HFFc6 (cell line): ENCODE measurements at places on chromosomes 6 and 20. TPM values are rescaled to one million over a fixed set of nuclear protein-coding genes. Genes with fewer than 3 reads are reported as not detected.

- H3K27ac ChIP-seq = no peak overlapping the region; the same call in 1 of the 2 replicates
- H3K4me3 ChIP-seq = no peak overlapping the region
- peak; percentile 18 for DNase-seq
- H3K36me3 ChIP-seq = peaks cover 4% of the 10 kb centered on the region
- H3K27me3 ChIP-seq = peaks cover 5% of the 10 kb centered on the region
Measured at GRCh38 chr6:41022294-41022693, 16.7 kb downstream of the UNC5CL start.

- H3K4me1 ChIP-seq = peaks cover 39% of the 10 kb centered on the region
- H3K27me3 ChIP-seq = peaks cover 2% of the 10 kb centered on the region
- peak overlapping the region; percentile 83 for H3K4me3 ChIP-seq
- no peaks in the 10 kb centered on the region for H3K36me3 ChIP-seq
- DNase-seq = no peak
Measured at GRCh38 chr6:25302151-25302550, 23.0 kb downstream of the CARMIL1 start.

ABHD16B gene
- total RNA-seq = not detected in 3 replicates

MROH8 gene
- 1.3 to 2.1 TPM (median 2.0 TPM) in 3 replicates for total RNA-seq

DNA sequence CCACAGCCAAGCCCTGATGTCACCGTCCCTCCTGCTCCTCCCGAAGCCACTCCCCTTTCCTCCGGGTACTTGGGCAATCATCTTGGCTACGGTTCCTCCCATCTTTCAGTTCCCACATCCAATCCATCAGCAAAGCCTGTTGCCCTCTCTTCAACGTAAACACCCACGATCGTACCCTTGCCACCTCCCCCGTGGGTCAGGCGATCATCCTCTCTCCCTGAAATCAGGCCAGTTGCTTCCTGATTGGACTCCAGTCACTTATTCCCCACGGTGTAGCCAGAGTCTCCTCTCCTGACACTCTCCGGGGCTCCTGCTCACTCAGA is 44.5 kb downstream of the SULF2 start:
- H3K27ac ChIP-seq = no peak overlapping the region
- no peaks in the 10 kb centered on the region for H3K36me3 ChIP-seq
- H3K27me3 ChIP-seq = peaks cover 34% of the 10 kb centered on the region
- no peak overlapping the region for H3K4me3 ChIP-seq
- no peak for DNase-seq

DNA sequence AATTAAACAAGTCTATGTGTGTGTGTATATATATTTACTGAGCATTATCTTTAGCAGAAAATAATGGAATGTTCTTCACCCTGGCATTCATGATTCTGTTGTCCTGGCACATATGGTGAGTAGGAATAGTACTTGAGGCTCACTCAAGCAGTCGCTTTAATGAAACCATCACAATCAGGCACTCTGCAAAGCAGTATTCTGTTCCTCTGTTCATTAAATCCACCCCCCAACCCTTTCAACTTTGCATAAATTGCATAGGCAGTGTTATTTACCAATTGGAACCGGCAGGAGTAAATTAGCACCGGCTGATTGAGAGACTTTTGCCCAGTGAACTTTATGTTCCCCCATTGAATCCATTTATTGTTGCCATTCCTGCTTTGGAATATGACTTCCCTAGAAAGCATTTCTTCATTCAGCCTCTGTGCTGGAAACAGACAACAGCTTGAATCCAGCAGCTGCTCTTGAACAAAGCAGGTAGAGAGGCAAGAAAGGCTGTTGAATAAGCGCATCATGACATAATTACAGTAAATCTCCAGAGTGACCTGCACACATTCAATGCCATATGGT is 268.0 kb upstream of the RNF217 start:
- H3K27ac ChIP-seq = no peak overlapping the region
- H3K27me3 ChIP-seq = no peaks in the 10 kb centered on the region; the same call in 1 of the 2 replicates
- H3K4me3 ChIP-seq = no peak overlapping the region
- H3K4me1 ChIP-seq = no peaks in the 10 kb centered on the region

- peak; percentile 72 for DNase-seq
- peak overlapping the region; percentile 81 for H3K27ac ChIP-seq
- H3K4me1 ChIP-seq = peaks cover 49% of the 10 kb centered on the region
Measured at GRCh38 chr20:50982363-50982762, 23.7 kb downstream of the MOCS3 start.

GRCh38 chr6:141413196-141413595 is 719.5 kb upstream of the GJE1 start:
- no peak overlapping the region for H3K4me3 ChIP-seq
- peaks cover 21% of the 10 kb centered on the region for H3K4me1 ChIP-seq
- DNase-seq = no peak

MPIG6B gene
- not detected in 3 replicates for total RNA-seq

DNA sequence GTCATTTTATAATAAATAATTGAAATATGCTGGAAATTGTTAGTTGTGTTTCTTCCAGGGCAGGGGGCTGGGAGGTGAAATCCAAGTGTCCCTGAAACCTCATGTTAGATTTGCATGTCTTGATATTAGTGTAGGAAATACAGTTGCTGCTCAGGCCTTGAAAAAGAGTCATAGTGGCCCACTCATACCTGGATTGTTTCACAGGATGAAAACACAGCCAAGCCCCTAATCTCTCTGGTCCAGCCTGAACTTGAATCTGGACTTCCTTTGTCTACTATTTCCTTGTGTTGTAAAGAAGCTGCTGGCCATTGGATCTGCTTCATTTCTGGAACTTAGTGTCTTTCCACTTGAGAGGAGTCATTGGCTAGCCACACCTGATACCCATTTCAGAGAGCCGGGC is 108.8 kb upstream of the JARID2 start:
- DNase-seq = no peak
- H3K4me1 ChIP-seq = peaks cover 23% of the 10 kb centered on the region
- no peaks in the 10 kb centered on the region for H3K36me3 ChIP-seq
- H3K27ac ChIP-seq = no peak overlapping the region
- H3K27me3 ChIP-seq = no peaks in the 10 kb centered on the region; the same call in 1 of the 2 replicates
